ENCODE measurements at places on chromosomes 5 and 9.

DNA sequence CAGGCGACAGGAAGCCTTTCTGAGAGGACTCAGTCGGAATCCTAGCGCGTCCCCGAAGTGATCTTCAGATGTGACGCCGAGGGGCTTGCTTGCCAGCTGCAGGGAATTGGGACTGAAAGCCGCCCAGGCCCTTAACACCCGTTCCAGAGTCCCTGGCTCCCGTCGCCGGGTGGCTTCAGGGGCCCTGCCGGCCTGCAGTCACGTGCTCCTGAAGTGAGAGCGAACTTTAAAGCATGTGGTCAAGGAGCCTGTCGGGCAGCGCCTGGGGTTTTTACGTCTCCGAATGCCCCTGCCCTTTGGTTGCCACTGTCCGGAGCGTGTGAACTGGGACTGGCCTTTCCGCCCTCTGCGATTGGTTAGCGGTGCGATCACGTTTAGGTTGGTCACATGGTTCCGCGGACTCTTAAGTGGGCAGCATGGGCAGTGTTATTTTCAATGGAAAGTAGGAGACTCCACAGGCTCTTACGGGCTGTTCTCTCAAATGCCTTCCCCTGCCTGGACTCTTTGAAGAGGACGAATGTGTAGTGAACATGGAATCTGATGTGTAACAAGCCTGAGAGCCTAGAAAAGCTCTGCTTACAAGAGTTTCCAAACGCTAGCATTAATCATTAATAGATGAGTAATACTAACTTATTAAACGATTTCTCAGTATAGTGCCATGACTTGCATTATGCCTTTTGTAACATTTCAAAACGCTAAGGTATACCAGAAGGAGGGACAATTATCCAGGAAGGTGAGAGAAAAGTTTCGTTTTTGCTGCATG lies 1.9 kb downstream of the VLDLR start:
- DNase-seq: no peak

GRCh38 chr5:1152771-1153282 lies 41.0 kb upstream of the SLC12A7 start:
- DNase-seq: no peak

DNA sequence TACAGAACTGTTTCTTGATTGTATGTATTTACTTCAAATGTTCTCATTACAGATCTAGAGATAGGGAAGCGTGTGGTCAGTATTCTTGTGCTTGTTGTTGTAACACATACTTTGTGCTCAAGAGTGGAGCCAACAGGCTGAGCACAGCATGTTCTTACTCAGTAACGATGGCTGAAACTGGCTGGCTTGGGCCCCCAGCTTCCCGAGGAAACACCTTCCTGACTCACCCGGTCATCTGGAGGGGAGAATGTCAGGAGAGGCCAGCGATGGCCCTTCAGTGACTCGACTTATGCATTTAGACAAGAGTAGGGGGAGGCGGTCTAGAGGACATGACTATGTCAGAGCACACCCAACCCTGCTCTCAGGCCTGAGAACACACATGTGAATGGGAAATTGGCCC lies 25.6 kb downstream of the ZNF474 start:
- no peak for DNase-seq

DNA sequence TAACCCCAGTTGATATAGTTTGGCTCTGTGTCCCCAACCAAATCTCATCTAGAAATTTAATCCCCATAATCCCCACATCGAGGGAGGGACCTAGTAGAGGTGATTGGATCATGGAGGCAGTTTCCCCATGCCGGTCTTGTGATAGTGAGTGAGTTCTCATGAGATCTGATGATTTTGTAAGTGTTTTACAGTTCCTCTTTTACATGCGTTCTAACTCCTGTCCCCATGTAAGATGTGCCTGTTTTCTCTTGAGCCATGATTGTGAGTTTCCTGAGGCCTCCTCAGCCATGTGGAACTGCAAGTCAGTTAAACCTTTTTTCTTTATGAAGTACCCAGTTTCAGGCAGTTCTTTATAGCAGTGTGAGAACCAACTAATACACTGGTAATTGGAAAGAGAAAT lies 73.6 kb downstream of the CDH12 start:
- DNase-seq: no peak

- DNase-seq: no peak
These were observed 105.3 kb upstream of the COL5A1 start for GRCh38 chr9:134536101-134536900.

All from CD4-positive, alpha-beta T cell treated with Interleukin-6 for 4 hours (primary cell).